ENCODE measurements at places on chromosomes 4 and X. TPM values are rescaled to one million over a fixed set of nuclear protein-coding genes. Genes with fewer than 3 reads are reported as not detected.

The UNC5C gene
- total RNA-seq: not detected

DNA sequence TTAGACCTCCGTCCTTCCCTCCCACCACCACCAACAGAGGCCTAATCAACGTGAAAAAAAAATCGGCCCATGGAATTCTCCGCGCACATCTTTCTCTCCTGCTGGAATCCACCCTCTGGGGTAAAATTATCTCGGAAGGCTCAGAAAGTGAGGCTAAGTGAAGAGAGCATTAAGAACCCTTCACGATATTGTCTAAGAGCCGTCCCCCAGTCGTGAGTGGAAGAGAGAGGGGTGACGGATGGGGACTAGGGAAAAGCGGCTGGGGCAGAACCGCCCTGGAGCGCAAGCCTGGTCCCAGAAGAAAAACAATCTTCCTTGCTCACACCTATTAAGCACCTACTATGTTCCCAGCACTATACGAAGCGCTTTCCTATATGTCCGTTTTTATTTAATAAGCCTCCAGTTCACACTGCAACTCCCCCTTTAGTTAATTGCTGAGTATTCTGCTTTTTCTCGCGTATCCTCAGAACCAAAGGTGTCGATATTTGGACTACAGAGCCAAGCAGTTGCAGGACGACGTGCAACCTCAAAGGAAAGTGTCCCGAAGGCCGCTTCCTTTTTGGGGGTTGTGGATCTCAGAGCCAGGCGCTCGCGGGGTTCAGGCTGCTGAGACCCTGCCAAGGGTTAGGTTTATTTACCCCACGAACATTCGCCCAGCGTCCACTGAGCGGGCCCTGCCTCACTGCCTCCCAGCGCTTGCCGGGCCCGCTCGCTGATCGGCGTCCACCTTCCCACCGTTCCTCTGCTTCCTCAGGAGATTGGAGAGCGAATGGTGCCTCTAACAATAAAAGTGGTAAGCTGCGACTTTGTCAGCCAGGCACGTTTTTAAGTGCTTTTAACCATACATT, 889 bp downstream of the MGARP start:
- DNase-seq: no peak

DNA sequence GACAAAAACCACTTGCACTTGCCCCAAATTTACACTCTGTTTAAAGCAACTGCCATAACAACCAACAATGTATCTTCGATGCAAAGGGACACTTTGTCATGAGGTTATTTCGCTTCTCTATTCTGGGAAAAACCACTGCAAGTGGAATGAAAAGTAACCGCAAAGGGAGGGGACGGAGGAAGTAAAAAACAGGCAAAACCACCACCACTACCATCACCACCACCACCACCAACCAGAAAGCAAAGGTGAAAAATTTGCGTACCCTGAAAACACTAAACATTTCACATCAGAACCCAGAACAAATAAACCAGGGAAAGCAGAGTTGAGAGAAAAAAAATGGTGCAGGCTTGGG, 1.2 kb upstream of the N4BP2 start:
- DNase-seq: peak; percentile 16

DNA sequence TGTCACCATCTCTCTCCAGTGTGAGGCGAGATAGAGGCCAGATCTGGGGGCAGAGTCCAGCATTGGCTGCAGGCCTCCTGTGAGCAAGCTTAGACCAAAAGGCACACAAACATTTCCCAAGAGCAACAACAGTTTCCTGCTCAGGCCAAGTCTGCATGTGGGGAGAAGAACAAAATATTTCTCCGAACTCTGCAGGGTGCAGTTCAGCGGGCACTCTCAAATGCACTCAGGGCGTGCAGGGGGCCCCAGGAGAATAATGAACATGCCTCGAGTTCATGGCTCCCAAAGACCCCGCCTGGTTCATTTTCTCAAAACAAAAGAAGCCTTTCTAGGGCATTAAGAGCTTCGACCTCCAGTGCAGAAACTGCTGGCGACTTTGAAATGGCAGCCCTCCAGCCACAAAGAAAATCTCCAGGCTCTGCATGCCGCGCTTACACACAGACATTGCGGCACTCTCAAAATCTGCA, 57.8 kb upstream of the HELT start:
- DNase-seq: no peak

DNA sequence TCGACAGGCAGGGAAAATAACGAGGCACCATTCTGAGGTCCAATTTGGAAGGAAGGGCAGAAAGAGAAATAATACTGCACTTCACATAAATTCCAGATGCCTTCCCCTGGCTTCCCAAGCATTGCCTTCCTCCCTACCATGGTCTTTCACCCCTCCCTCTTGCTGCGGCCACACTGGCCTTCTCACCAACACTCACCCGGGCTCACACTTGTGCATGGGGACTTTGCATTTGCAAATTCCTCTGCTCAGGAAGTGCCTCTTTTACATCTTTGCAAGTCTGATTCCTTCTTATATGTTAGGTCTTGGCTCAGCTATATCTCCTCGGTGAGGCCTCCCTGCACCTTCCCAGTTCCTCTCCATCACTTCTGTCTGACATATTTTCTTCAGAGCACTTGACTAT, 199.4 kb downstream of the CHIC2 start:
- DNase-seq: no peak

DNA sequence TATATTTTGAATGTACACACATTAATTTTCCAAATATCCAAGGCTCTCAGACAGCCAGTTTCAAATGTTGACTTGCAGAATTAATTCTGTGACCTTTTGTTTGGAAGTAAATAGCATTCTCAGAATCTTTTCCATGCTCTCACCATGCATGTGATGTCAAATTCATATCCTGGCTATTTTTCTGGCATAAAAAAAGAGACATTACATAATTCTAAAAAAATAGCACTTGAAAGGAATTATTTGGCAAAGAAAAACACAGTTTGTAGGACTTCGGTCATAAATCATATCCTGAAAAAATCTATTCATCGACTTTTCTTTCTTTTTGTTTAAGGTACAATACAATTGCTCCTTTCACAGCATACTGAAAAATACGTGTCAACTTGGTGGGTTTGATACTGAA, 111.2 kb downstream of the GLRA3 start:
- DNase-seq: no peak

The CHRDL1 gene
- not detected for total RNA-seq

DNA sequence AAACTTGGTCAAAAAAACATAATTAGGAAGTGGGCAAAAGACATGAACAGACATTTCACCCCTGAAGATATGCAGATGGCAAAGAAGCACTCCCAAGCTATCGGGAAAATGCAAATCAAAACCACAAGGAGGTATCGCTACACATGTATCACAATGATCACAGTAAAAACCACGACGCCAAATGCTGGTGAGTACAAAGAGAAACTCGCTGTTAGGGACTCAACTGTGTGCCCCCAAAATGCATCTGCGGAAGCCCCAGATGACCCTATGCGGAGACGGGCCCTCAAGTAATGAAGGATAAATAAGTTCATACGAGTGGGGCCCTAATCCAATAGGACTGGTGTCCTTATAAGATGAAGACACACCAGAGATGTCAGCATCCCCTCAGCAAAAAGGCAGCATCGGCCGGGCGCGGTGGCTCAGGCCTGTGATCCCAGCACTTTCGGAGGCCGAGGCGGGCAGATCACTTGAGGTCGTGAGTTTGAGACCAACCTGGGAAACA, 10.2 kb downstream of the GAK start:
- no peak for DNase-seq

DNA sequence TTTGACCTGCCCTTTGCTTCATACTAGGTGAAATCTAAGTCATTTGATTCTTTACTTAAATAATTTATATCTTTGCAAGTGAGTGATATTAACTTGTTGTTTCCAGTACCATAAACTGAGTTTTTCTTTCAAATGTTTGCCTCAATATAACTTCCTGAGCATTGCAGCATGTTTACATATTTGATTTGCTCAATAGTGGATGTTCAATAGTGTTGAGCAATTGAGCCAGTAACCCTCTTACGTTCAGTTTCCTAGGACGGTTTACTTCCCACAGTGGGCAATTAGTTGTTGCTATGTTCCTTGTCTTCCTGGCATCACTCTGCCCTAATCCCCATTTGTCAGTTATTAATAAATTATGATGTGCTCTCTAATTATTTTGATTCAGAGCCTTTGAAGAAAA, 278.5 kb downstream of the EPHA5 start:
- DNase-seq: no peak

- DNase-seq: no peak
Observed at GRCh38 chr4:158821228-158821971, 52.6 kb downstream of the FNIP2 start.

GRCh38 chr4:66000510-66001117, 330.3 kb upstream of the EPHA5 start:
- no peak for DNase-seq

The FAT1 gene
- 0.45 TPM for total RNA-seq

The PLXNB3 gene
- total RNA-seq: 0.46 TPM

DNA sequence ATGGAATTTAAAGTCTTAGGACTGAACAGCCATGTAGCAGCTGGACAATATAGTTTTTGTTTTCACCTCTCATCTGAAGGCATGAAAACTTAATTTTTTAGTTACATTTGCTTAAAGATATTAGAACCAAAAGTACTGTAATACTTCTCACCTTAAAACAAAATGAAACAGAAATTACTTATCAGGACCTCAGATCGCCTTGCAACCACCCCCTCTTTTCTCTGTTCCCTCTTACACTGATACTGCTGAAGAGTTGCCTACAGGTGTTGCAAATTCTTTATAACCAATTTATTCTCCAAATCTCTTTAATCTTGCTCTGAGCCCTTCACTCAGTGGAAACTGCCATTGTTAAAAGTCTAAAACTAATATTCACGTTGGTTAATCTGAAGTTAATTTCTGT, 145.0 kb downstream of the SPCS3 start:
- no peak for DNase-seq

The UGT2A3 gene
- total RNA-seq: not detected

GRCh38 chr4:128566693-128567092, 242.8 kb upstream of the JADE1 start:
- no peak for DNase-seq

Measured in activated T-cell treated with anti-CD3 and anti-CD28 coated beads, Interleukin-2, amount 50 U/mL, for 4 hours (primary cell).